Body of pancreas (tissue), 4 donors: ENCODE measurements at places on chromosomes 13 and 19.

- no peak for DNase-seq
These were observed 631 bp downstream of the TRMT1 start for GRCh38 chr19:13115936-13116281.

- no peak for DNase-seq
These were observed 2.2 kb downstream of the ZNF415 start for GRCh38 chr19:53130506-53130905.

GRCh38 chr19:6376512-6377190 lies 918 bp upstream of the PSPN start:
- DNase-seq, result no peak

GRCh38 chr19:49413348-49413747 lies 9.9 kb downstream of the PTH2 start:
- no peak for DNase-seq

GRCh38 chr19:40035996-40036395 lies 20.0 kb downstream of the ZNF780B start:
- DNase-seq, result no peak

DNA sequence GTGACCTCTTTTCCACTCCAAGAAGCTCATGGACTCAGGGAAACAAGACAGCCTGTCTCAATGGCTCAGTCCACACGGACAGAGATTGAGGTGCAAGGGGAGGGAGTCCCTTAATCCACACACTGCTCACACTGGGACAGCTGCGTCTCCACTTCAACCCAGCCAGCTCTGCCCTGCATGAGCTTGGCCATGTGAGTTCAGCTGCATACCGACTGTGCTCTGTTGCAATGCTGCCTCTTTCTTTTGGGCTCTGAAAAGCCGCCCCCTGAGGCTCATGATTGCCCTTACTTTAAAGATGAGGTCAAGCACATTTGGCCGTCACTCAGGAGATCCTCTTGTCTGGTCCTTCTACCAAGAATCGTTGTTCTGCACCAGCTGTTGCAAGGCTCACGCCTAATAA lies 64.8 kb upstream of the KCTD15 start:
- DNase-seq, result no peak

DNA sequence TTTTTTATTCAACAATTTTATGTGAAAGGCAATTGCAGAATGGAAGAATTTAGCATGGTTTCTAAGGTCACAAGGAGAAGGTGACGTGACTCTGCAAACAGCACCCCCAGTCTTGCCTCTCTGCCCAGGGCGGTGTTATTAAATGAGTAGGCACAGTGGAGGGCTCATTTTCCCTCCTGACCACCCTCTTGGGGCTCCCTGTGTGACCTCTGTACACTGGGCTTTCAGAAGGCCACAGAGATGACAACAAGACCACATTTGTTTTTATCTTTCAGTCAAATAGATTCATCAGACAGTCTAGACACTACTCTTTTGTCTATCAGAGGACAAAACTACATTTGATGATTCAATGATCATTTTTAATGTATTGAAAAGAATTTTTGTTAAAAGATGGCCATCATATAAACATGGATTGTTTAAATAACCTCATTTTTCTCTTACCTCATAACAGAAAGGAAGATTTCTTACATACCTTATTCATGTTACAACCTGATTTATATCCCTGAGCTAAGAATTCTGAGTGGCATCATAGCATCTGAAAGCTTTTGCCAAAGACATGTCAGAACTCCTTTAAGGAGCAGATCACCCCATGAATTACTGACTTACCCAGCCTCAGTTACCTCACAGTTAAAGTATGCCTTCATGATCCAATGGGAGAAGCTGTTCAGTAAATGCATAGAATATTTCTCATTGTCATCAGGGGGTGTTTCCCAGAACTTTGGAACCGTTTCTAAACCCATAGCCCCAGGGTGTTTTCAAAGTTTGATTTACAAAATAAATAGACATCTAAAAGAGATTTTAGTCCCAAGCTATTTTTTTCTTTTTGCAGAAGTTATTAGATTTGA lies 184.0 kb upstream of the RFC3 start:
- no peak for DNase-seq

GRCh38 chr13:38819053-38819452 lies 132.2 kb downstream of the FREM2 start:
- DNase-seq, result no peak
